ENCODE measurements at places on chromosomes 2 and 18.

GRCh38 chr2:215749092-215749957 is 264.0 kb downstream of the MREG start:
- DNase-seq: no peak

DNA sequence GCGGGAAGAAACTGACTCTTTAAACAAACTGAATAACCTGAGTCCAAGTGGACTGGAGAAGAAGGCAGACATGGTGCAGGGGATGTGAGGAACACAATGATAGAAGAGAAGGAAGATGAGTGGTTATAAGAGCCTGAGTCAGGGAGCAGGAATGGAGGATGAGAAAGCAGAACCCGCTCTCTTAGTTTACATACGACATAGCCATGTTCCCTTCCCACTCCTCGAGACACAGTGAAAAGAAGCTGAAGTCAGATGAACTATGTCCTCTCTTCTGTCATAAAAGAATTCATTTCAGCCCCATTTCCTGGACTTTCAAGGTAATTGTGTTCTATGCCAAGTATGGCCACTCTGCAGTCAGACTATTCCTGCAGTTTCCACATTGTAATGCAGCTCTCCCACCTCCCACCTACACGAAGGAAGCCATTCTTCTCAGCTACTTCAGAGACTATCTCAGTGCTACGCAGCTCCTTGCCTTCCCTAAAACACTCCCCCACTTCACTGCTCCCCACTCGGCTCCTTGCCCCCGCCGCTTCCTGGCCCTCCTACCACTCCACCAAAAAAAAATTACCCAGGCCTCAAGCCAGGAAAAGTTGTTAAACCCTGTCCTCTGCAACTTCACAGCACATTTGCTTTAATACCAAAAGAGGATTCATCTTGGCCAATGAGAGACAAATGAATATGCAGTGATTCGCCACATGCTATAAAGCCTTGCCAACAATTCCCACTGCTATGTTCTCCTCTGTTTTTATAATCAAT is 323.4 kb upstream of the EPHA4 start:
- DNase-seq: no peak

GRCh38 chr2:224976629-224977525 is 65.4 kb downstream of the DOCK10 start:
- no peak for DNase-seq

- peak; percentile 12 for DNase-seq
Measured at GRCh38 chr2:177753682-177754491, 318.7 kb downstream of the PDE11A start.

GRCh38 chr2:199535445-199536177 is 77.9 kb upstream of the SATB2 start:
- DNase-seq: no peak

DNA sequence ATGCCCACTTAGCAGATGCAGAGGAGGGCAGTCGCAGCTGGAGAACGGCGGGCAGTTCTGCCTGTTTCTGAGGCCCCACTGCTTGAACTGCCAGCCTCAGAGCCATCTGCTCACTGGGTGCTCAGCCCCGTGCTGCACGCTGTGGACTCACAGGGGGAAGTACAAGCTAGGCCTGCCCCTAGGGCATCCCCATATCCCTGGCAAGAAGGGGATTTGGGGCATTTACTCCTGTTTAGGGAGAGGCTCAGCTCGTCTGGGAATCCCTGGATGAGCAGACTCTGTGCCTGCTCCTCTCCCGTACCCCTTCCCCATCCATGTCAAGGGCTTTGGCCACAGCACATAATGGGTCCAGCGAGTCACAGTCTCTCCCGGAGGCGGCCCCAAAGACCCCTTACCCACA is 169.8 kb upstream of the PKDCC start:
- no peak for DNase-seq

DNA sequence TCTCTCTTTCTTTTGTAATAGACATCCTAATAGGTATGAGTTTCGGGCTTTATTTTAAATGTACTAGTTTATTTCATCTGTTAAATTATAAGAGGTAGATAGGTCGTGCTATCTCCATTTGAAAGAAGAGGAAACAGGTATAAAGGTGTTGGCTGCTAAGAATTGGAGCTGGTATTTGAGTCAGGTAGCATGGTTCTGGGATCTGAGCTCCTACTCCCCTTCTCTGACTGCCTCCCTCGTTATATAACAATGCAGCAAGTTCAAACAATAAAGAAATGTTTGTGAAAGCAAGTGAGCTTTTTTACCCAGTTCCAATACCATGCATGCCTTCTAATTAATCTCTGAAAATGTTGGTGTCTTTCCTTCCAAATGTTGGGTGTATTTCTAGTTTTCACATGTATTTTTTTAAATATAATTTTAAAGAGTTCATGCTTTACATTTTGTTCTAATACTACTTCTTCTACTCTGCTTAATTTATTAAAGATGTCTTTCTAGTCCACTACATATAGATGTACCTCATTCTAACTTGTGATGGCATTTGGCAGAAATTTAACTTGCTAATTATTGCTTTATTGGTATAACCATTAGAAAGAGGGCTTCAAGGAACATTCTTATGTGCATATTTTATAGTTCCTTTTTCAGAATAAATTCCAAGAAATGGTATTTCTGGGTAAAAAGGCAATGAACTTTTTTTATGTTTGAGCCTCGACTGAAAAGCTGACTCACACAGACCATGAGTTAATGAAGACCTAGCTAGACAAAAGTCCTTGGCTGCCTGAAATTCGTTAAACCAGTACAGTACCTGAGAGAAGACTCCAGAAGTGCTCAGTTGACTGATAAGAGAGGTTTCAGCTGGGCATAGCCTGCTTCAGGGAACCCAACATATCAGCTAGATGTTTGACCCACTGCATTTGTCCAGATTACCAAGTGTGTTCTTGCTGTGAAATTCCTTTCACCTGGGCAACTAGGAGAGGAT is 133.5 kb downstream of the CERS6 start:
- no peak for DNase-seq

- DNase-seq: no peak
Measured at GRCh38 chr18:44848644-44849335, 168.1 kb downstream of the SETBP1 start.

- DNase-seq: no peak
Measured at GRCh38 chr18:21117409-21118131, 6.0 kb upstream of the ROCK1 start.

GRCh38 chr2:152441961-152442360 is 107.0 kb downstream of the FMNL2 start:
- no peak for DNase-seq

DNA sequence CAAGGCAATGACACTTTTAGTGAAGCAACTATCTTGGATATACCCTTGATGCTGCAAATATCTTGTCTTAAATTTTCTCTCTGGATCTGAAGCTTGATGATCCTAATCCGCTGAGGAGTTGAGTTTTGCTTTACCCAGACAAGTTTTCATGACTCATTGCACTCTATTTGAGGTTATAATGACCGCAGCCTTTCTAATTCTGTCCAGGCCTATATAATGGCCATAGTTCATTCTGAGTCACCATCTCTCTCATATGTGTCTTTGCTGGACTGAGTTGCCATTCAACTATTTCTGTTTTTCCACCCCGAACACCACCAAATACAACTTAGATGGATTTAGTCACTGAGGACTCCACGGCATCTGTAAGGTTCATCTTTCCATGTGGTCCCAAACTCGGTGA is 802.1 kb upstream of the FAM98A start:
- DNase-seq: no peak

- no peak for DNase-seq
Measured at GRCh38 chr2:32355976-32356680, 695 bp upstream of the BIRC6 start.

GRCh38 chr2:67485431-67485830 is 88.3 kb downstream of the ETAA1 start:
- DNase-seq: no peak

GRCh38 chr2:175930504-175930903 is 71.6 kb downstream of the LNPK start:
- DNase-seq: no peak
